ENCODE measurements at places on chromosomes 7 and 10. TPM values are rescaled to one million over a fixed set of nuclear protein-coding genes. Genes with fewer than 3 reads are reported as not detected.
A peak's percentile ranks its signal among the peaks of the same experiment; 100 is the strongest.

The METTL2B gene
- 18.4 TPM for total RNA-seq

DNA sequence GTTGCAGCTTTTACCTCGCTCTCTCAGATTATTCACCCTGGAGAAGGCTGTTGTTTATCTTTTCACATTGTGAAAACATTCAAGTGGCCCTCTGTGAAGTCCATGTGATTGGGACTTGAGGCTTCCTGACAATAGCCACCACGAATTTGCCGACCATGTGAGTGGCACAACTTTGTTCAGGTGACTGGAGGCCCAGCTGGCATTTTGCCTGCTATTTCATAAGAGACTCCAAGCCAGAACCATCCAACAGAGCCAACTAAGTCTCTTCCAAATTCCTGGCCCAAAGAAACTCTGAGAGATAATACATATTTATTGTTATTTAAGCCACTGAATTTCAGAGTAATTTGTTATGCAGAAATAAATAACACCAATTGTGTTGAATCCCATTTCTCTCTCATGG is 38.2 kb upstream of the CCSER2 start:
- no peak for ATAC-seq

GRCh38 chr10:4541292-4541691 is 284.7 kb upstream of the AKR1E2 start:
- peak; percentile 97 for ATAC-seq

GRCh38 chr7:156816943-156817572 is 75.9 kb downstream of the LMBR1 start:
- ATAC-seq, result no peak

GRCh38 chr10:7601023-7601656 is 65.6 kb downstream of the ITIH5 start:
- ATAC-seq, result no peak

The LIPK gene
- 3.3 TPM for total RNA-seq

DNA sequence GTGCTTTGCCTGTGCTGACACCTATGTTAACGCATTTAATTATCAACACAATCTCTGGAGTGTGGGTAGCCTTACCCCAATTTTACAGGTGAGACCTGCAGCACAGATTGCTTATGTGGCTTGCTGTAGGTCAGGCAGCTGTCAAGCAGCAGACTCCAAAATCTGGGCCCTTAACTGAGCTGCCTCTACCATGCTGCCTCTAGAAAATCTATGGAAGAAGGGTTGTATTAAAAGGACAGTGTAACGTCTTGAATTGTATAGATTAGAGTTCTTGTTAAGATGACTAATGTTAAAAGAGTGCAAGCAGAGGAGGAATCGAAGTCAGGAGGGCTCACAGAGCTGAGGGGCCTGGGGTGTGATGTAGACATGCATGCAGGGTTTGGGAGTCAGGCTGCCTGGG is 1.2 kb upstream of the PON3 start:
- ATAC-seq, result no peak

GRCh38 chr7:15113752-15114151 is 211.2 kb upstream of the DGKB start:
- no peak for ATAC-seq

DNA sequence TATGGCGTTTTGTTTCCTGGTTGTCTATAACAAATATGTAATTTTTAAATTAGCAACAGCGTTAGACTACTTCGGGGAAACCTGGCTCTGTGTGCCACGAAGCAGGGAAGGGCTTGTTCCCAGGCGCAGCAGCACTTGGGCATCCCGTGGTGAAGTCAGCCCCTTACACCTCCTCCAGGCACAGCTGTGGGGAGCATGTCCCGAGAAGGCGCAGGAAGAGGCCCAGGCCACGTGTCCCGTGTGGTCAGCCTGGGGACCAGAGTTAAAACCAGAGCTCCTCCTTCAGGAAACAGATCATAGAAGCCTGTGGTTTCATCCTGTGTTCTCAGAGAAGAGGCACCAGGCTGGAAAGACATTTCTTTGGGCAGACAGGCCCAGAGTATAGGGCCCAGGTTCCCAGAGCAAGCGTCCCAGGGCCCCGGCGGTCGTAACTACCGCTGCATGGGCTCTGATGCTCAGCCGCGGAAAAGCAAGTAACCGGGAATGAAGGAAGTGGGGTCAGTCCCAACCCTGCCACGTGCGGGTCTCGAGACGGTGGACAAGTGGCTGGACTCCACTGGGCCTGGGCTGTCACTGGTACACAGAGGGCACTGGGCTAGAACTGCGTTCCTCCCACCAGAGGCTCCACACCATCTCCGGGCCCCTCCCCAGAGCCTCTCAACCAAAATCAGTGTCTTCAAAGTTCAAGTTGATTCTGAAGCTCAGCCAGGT is 7.1 kb downstream of the NUDT1 start:
- ATAC-seq, result peak; percentile 14

DNA sequence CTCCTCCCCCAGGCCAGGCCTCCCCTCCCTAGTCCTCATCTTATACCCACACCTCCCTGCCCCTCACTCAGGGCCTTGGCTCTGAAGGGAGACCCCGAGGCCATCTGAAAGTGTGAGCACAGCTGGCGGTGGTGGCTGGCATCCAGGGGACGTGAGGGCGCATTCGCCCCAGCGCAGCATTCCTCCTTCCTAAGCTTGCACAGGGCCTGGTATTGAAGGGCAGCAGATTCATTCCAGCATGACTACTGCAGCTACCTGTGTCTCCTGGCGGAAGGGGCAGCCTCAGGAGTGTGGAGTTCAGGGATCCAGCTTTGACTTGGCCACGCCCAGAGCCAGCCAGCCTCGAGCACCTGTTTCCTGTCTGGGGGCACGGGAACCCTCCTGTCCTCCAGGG is 72.6 kb downstream of the PARP12 start:
- ATAC-seq, result no peak

- no peak for ATAC-seq
Observed at GRCh38 chr7:5500056-5500776, 76.6 kb upstream of the TNRC18 start.

DNA sequence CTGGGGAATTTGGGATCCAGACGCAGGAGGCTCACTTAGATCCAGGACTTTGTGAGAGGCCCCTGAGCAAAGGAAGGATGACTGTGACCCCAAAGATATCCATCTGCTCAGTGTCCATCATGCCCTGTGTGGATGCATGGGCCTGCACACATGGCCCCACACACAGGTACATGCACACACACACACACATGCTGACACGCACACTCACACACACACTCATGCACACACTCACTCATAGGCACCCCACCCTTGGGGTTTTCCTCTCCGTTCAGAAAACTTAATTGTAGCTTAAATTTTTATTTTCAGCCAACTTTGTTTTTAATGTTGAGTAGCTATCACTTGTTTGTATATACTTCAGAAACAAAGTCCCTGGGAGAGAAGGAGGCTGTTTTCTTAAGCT is 93.6 kb upstream of the PPIF start:
- ATAC-seq, result no peak

DNA sequence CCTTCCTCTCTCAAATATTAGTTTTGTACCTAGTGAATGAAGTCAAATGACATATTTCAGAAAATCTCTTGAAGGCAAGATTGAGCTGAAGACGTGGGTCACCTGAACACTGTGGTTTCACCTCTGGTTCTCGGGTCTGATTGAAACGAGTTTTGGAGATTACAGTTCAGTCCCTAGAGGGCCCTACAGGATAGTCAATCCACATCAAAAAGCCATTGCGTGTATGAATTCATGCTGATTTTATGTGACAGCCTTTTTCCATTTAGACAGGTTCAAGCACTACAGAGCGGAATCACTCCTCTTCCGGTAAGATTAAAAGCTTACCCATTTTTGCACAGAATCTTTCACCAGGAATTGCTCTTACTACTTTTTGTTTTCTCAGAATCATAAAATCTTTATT is 62.2 kb downstream of the VIM start:
- ATAC-seq, result peak; percentile 44

The CALHM3 gene
- not detected for total RNA-seq

The HSPA14 gene
- 10.7 TPM for total RNA-seq

DNA sequence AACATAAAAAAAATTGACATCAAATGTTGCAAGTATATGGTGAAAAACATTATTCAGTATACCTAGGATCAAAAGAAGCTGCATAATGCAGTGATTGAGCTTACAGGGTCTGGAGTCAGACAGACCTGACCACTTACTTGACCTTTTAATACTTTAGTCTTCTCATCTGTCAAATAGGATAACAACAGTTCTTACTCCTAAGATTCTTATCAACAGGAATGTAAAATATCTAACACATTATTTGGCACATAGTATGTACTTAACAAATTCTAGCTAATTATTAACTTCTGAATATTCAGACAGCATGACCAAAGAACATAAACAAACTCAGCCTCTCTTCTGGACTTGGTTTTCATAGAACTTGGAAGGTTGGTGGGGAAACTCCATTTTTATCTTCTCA is 45.6 kb upstream of the PIP4K2A start:
- ATAC-seq, result no peak

GRCh38 chr10:121101561-121101960 is 250.4 kb downstream of the WDR11 start:
- ATAC-seq, result no peak

The ANKRD2 gene
- 0.56 TPM for total RNA-seq

GRCh38 chr10:44725404-44725803 is 185.7 kb upstream of the TMEM72 start:
- no peak for ATAC-seq

The VWDE gene
- total RNA-seq, result 0.36 TPM

The SYCE1 gene
- not detected for total RNA-seq

The CRYGN gene
- not detected for total RNA-seq

The PLXNA4 gene
- total RNA-seq, result 1.1 TPM

The NCF1 gene
- total RNA-seq, result 2.7 TPM

DNA sequence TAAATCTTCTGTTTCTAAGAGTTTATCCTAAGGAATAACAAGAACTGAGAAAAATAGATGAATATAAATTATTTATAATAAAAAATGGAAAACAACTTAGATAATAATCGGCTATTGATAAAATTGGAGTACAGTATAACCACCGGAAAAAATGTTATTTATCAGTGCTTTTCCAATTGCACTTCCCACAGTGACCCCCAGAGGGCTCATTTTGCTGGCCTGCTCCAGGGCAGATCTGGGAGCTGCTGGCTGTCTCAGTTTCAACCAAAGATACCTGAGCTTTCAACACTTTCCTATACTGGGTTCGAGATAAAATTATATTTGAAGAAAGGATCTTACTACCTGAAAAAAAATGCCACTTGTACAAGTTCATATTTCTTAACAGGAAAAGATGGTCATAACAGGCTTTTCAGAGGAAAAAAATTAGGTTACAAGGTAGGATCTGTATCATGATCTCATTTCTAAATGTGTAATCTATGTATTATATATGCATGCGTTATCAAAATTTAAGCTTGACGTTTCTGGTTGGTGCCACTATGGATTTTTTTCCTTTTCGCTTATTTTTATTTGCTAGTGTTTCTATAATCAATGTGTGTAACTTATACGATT is 165.7 kb downstream of the NPSR1 start:
- ATAC-seq, result peak; percentile 53

- no peak for ATAC-seq
Observed at GRCh38 chr10:132202070-132202970, 15.6 kb downstream of the DPYSL4 start.

The GSTO1 gene
- 52.4 TPM for total RNA-seq
